ENCODE measurements at places on chromosomes 12 and 14. TPM values are rescaled to one million over a fixed set of nuclear protein-coding genes. Genes with fewer than 3 reads are reported as not detected.

Gene KRT5
- polyA plus RNA-seq, result 0.28 TPM

Gene CIDEB
- polyA plus RNA-seq, result 25.1 TPM

Gene SP1
- polyA plus RNA-seq, result 67.0 TPM

Gene OVCH1
- 0.41 TPM for polyA plus RNA-seq

Gene SLC6A15
- 0.89 TPM for polyA plus RNA-seq

Gene UNG
- 67.3 TPM for polyA plus RNA-seq

Gene GRIP1
- polyA plus RNA-seq, result 22.5 TPM

DNA sequence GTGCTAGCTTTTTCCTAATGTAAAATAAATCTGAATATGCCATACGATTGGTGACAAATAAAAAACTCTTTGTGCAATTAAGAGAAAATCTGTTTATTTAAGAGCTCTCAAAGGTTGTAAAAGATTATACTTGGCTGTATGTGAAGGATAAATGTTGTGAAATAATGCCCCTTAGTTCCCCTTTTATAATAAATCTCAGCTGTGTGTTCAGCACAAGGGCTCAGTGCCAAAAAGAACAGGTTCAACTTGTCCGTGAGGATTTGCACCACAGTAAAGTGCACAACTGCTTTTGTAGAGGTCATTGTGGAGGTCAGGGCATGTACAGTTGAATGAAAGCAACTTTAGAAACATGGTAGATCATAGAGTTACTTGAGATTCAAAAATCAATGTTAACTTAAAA lies 118.6 kb downstream of the TRMT5 start:
- peak; percentile 55 for DNase-seq

- DNase-seq, result no peak
Observed at GRCh38 chr14:104274806-104275205, 136.4 kb downstream of the KIF26A start.

GRCh38 chr14:35988972-35989690 lies 163.0 kb downstream of the BRMS1L start:
- DNase-seq, result no peak

DNA sequence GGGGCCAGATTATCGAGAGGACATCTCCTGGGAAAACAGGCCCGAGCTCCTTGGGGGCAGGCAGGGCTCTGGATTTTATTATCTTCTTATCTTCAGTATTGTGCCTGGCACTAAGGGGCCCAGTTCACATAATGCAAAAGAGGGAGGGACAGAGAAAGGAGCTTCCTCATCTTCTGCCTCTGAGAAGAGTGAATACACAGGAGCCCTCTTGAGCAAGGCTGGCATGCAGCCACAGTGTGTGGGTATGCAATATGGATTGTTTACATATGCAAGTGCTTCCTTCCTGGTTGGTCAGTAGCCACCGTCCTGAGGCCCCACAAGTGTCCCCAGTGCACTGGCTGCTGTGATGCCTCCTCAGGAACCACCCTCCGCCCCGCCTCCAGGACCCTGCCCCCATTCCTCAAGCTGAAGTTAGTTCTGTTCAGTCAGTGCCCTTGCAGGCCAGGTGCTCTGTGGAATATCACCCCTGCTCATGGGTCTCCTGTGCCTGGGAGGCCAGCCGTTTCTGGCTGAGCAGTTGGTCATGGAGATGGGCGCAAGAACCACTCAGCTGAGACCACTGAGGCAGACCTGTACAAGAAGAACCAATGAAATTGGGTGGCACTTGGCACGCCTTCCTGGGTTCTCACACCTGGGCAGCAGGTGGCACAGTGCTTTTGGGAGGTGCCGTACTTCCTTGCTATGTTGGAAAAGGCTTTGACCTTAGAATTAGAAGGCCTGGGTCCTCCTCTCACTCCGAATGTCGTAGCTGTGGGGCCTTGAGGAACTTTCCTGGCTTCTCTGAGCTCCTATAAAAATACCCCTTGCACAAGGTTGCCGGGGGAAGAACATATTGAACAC lies 35.1 kb upstream of the ACTN1 start:
- DNase-seq, result no peak

DNA sequence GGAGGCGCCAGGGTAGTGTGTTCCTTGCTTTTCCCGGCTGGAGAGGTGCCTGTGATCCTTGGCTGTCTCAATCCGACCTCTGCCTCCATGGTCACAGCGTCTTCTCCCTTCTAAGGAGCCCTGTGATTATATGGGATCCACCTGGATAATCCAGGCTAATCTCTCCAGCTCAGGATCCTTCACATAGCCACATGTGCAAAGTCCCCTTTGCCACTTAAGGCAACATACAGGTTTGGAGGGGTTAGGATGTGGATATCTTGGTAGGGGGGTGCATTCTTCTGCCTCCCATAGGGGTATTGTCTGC lies 1.2 kb upstream of the HVCN1 start:
- DNase-seq, result no peak

DNA sequence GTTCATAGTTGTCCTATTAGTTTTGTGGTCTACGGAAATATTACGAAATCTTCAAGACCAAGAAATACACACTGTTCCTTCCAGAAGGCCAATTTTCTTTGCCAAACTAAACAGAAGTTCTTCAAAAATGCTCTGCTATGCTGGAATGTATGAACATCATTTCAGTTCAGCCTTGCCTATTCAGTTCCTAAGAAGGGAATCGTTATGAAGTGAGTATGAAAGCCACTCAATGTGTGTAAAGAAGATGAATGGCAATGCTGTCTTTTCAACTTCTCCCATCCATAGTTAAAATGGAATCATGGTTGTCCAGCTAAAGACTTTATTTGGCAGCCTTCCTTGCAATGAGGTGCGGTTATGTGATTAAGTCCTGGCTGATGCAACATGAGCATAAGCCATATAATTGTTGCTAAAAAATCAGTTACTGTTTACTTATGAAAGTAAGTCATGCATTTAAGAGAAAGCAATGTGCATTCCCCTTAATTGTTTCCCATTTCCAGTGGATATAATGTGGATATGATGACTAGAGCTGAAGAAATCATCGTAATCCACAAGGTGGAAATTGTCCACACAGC lies 73.8 kb upstream of the PTPRR start:
- DNase-seq, result no peak

DNA sequence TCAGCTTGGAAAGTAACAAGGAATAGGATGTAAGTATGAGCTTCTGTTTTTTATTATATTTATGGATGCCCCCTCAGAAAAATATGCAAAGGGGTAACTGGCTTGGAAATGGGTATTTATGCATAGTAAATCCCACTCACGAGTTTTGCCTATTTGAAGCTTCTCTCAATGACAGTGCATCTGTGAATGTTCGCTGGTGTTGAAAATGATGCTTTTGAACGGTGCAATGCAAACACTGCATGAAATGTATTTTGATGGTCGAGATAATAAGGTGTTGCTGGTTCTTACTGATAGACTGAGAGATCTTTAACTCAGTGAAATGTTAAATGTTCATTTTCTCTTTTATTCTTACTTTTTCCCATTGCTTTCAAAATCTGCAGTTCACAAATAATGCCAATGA lies 36.0 kb upstream of the PSEN1 start:
- no peak for DNase-seq

- DNase-seq, result no peak
Observed at GRCh38 chr12:116325336-116325664, 47.8 kb upstream of the MED13L start.
